ENCODE measurements at places on chromosomes 4 and X. TPM values are rescaled to one million over a fixed set of nuclear protein-coding genes. Genes with fewer than 3 reads are reported as not detected.

DNA sequence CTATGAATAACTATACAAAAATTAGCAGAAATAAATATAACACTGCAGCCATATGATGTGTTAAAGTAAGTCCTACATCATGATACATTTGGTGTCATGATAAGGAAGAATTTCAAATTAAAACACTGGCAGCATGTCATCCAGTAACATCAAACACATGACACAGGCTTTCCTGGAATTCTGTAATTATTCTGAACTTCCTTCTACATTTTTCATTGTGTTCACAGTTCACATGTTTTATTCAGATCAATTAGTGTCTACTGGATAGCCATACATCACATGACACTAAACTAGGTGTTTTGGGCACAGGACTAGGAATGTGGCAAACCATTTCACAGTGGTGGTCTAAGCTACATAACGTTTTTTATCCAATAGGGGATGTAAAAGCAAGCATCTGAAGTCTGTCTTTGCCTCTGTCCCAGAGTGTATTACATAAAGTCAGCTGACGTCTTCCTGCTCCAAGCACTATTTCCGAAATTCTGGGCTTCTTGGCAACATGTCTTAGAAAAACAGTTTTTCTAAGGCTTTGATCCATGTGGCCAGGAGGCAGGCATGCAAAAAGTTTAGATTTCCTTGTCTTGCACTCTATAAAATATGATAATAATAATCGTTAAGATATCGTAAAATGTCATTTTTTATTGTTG is 707.9 kb downstream of the CENPC start:
- DNase-seq: no peak

GRCh38 chr4:41963105-41963504 is 18.5 kb upstream of the DCAF4L1 start:
- DNase-seq: no peak

- DNase-seq: no peak
These were observed 61.6 kb downstream of the GASK1B start for GRCh38 chr4:158111241-158111640.

GRCh38 chrX:65744965-65745364 is 77.5 kb downstream of the MSN start:
- no peak for DNase-seq

CLDN34 gene
- total RNA-seq: not detected

SYN1 gene
- total RNA-seq: not detected
